Effector memory CD4-positive, alpha-beta T cell (primary cell): ENCODE measurements at places on chromosomes 1 and 21.

DNA sequence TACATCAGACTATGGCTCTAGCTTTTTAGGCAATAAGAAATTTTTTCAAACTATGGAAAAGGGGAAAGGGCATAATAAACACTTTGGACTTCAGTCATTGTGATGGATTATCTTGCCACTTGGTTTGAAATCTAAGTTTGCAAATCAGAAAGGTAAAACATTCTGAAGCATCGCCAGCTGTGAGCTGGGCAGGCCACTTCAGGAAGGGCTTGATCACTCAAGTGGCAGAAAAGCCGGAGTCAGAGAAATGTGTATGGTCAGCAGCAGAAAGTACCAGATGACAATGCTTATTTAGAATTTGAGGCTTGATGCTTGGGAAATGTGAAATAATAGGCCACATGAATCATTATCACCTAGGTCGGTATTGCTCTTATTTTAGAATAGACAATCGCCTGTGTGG, 79.7 kb downstream of the ZNF648 start:
- no peak for DNase-seq

DNA sequence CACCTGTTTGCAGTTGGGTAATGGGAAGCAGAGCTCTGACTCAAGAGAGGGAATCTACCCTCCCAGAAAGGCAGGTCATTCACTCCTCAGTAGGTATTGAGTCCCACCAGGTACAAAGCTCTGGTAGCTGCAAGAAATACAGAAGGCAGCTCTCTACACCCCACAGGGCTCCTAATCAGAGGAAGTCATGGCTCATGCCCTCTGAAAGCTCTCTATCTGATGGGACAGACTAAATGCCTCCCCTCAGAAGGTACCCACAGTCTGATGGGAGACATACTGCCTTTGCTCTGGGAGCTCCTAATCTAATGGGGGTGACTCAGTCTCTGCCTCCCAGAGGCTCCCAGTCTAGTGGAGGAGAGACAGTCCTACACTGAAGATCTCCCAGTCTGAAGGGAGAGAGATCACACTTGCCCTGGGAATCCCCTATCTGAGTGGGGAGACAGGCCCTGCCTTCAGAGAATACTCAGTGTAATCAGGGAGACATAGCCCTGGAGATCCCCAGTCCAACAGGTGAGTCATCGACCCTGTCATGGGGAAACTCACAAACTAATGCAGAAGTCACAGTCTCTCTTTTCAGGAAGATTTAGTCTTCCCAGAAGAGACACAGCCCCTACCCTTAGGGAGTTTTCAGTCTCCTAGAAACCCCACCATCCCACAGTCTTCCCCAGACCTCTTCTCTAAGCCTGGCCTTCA, 23.7 kb downstream of the CAMK1G start:
- no peak for DNase-seq

- DNase-seq = no peak
Observed at GRCh38 chr1:22825486-22826189, 115.0 kb downstream of the EPHB2 start.

DNA sequence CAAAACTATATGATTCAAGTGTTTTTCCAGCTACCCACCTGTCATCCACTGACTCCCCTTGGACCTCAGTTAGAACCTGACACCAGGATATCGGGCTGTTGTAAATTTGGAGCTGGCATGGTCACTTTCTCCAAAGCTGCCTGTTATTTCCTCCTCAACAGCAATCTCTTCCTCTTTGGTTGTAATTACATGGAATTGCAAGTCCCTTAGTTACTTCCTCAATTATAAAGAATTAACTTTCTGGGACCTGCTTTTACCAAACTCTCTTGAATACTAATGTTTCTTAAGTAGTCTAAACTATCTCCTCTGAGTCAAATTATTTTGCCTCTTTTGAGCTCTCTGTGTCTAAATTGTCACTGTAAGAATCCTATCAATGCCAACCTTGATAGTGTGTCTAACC, 150.3 kb upstream of the SGIP1 start:
- no peak for DNase-seq

- DNase-seq = no peak
Observed at GRCh38 chr1:56216218-56216617, 363.1 kb downstream of the PLPP3 start.

DNA sequence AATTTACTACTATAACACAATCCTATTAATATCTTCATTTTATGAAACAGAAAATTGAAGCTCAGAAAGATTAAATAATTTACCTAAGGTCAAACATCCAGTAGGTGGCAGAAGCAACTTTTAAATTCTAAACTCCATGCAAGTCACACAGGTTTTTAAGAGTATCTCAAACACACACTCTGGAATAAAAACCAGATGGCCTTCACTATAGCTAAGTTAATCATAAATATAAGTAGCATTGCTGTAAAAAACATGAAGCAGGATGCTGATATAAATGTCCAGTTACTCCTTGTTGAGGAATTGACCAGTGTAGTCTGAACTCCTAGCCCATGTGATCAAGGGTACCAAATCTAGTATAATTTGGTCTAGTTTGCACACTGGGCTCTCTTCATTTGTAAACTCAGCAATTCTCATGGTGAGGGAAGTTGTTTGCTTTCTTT, 9.4 kb upstream of the FMO3 start:
- no peak for DNase-seq

- DNase-seq = no peak
Observed at GRCh38 chr1:154714638-154715037, 106.7 kb upstream of the ADAR start.

- no peak for DNase-seq
Observed at GRCh38 chr1:1237874-1238701, 6.1 kb downstream of the B3GALT6 start.

GRCh38 chr21:33449616-33450015, 30.2 kb downstream of the TMEM50B start:
- no peak for DNase-seq

DNA sequence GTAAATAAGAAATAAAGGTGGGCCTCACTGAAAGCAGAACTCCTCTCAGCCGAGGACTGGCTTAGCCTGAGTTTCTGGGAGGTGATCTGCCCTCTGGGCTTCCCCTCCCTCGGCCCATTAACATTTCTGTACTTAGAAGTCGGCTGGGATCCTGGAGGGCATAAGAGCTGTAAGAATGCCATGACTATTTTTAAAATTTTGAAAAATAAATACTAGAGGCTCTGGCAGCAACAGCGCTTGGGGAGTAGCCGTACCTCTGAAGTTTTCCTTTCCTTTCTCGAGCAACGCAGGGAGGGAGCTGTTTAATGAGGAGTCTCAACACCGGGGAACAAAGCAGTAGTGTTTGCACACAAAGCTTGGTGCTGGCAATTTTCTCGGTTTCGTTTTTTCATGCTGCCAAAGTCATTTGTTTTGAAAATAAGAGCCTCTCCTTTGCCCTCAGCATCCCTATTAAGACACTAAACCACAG, 498.7 kb downstream of the SMYD3 start:
- DNase-seq = no peak

- no peak for DNase-seq
Observed at GRCh38 chr1:61301824-61302657, 219.7 kb downstream of the NFIA start.

DNA sequence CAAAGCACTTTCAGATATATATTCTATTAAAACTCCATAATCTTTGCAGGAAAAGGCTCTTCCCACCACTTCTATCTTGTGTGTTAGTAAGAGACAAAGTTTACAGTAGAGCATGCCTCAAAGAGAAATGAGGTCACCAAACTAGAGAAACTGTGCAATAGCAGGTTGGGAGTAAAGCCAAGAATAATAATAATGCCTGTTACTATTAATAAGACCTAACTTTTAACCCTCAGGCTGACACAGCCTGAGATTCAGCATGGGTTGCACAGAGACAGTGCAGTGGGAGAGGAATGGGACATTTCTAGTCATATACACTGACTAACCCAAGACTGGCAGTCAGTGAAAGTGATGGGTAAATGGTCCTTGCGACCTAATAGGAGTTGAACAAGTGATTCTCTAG, 320.2 kb upstream of the NFIA start:
- DNase-seq = no peak

GRCh38 chr21:46100020-46100419, 2.1 kb downstream of the COL6A2 start:
- no peak for DNase-seq
